ENCODE measurements at places on chromosomes 3 and 15.

DNA sequence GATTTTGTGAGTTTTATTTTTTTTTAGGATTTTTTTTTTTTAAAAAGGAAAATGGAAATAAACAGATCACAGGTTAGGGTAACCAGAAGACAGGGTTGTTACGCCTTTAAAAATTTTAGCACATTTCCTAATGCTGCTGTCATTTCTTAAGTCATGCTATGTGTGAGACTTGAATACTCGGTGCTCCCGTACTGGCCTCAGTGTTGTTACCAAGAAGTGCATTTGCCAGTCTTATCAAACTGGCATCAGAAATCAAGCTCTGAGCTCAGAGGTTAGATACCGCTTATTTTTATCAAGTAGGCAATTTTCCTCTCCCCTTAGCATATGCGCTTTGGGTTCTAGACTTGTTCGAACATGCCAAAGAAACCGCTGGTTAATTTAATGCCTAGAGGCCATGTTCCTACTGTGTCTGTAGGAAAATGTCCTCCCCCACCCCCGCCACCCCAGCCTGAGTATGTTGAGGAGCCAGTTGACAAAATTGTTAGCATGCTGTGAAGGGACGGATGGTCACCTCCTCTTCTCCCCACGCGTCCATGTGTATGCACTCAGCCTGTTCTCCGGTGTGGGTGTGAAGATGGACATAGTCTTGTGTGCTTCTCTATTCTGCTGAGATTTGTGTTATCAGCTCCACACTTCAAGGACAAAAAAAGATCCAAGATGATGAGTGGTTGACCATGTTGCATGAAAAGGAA lies 88.9 kb downstream of the ITPR1 start:
- DNase-seq, result no peak

- no peak for DNase-seq
Observed at GRCh38 chr3:114445233-114445632, 151.4 kb downstream of the TIGIT start.

- no peak for DNase-seq
Observed at GRCh38 chr3:20700714-20701113, 514.7 kb upstream of the SGO1 start.

GRCh38 chr3:194485881-194486539 lies 792 bp downstream of the ATP13A3 start:
- no peak for DNase-seq

DNA sequence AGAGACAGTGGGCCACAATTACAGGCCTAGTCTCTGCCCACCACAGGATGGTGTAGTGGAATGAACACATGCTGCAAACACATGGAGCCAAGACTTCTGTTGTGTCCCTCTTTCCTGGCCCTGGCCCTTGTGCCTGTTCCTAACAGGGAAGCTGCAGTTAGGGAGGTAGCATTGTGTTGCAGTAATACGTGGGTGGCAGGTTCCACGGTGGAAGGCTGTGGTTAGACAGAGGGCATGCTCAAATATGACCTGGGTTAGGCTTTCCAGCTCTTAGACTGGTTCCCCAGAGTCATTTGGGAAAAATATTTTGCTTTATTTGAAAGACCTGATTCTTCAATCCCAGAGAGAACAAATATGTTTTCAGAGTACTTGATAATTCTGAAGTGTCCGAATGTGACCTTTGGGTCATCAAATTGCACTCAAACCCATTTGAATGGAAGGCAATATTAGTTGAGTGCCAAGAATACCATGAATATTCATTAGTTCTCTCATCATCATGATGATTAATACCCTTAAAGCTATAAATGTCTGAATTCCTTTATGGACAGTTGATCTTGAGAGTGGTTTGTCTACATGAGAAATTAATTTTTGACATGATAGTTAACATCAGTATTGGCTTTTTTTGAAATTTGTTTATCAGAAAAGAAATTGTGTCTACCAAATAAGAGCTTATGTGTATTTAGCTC lies 28.5 kb downstream of the PLAAT1 start:
- no peak for DNase-seq

DNA sequence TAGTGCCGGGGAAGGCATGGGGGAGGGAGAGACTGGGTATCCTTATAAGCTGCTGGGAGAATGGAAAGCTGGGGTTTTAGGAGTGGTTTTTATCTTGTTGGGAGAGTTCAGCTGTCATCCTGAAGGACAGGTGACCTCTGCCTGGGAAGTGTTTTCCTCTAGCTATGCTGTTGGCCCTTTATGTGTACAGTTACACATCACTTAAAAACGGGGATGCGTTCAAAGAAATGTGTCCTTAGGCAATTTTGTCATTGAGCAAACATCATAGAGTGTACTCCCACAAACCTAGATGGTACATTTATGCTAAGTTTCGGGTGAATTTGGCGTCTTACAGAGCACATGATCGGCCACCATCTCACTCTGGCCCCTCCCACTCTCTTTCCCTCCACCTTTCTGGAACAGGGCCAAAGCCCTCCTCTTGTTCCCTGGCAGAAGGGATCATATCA lies 164.3 kb upstream of the NUDT16 start:
- no peak for DNase-seq

GRCh38 chr3:19221081-19221480 lies 72.8 kb downstream of the KCNH8 start:
- no peak for DNase-seq

DNA sequence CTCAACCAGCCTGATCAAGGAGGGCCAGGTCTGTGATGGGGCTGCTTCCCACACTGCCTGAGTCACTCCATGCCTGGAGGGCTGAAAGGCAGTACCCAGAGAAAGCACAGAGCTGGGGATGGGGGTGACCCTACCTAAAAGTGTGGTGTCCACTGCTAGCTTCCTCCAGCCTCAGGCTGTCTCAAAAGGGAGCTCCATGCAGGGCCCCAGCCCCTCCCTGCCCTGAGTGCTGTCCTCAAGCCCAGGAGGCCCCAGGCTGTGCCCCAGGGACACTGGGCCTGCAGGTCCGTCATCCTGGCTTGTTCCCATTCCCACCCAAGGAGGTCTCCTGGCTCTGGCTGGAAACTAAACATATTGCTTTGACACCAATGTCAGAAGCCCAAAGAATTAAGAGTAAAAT lies 56.8 kb downstream of the ZNF445 start:
- no peak for DNase-seq

DNA sequence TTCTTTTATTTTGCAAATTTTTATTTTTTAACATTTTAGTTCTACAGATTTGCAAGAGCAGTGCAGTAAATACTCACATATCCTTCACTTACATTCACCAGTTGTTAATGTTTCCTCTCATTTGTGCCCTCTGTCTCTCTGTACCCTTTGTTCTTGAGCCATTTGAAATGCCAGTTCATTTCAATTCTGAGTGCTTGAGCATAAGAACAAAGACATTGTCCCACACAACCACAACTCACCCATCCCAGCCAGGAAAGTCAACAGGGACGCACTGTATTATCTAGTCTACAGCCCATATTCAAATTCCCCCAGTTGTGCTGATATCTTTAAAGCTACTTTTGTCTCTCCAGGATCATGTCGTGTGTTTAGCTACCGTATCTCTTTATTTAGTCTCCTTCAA lies 141.4 kb upstream of the SLC6A11 start:
- no peak for DNase-seq

Measured in AG09319 (cell line).